ENCODE measurements at places on chromosomes 4 and X.

DNA sequence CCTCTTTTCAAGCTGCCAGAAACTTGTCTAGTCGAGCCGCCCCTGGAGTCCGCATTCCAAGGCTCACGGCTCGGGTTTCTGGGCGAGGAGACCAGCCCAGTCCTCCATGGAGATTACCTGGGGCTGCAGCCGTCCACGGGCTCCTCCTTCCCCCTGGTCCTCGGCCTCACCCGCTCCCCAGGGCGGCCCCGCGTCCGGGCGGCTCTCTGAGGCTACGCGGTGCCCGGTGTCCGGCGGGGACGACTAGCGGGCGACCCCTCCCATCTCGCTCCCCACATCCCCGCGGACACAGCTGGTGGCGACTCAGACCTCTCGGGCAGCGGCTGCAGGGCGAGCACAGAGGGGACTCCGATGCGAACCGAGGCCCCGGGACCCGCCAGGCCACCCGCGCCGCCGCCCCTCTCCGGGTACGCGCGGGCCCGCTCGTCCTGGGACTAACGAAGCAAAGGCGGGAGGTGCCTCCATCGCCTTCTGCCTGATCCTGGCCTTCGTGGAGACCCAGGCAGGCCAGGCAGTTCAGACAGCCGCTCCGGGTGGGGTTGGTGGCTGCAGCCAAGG, 159.4 kb downstream of the TRAM1L1 start:
- no peak for DNase-seq

- DNase-seq = peak; percentile 21
Measured at GRCh38 chr4:77197831-77198230, 40.8 kb downstream of the CCNG2 start.

GRCh38 chr4:1207157-1207470, 34.7 kb upstream of the SPON2 start:
- no peak for DNase-seq

- no peak for DNase-seq
Measured at GRCh38 chr4:183318656-183319055, 1.4 kb downstream of the CLDN22 start.

GRCh38 chr4:10656988-10657387, 27.6 kb downstream of the CLNK start:
- no peak for DNase-seq

DNA sequence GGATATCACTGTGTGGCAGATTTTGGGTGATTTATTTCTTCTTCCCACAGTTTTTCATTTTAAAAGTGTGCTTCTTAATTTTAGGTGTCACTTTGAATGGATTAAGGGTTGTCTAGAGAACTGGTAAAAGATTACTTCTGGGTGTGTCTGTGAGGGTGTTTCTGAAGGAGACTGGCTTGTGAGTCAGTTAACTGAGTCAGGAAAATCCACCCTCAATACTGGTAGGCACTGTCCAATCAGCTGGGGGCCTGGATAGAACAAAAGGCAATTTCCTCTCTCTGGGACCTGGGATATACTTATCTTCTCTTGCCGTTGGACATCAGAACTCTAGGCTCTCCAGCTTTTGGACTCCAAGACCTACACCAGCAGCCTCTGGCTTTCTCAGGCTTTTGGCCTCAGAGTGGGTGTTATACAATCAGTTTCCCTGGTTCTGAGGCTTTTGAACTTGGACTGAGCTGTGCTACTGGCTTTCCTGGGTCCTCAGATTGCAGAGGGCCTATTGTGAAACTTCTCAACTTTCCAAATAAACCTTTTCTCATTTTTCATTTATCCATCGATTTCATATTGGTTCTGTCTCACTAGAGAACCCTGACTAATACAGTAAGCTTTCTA, 413.1 kb downstream of the GBA3 start:
- DNase-seq = no peak

DNA sequence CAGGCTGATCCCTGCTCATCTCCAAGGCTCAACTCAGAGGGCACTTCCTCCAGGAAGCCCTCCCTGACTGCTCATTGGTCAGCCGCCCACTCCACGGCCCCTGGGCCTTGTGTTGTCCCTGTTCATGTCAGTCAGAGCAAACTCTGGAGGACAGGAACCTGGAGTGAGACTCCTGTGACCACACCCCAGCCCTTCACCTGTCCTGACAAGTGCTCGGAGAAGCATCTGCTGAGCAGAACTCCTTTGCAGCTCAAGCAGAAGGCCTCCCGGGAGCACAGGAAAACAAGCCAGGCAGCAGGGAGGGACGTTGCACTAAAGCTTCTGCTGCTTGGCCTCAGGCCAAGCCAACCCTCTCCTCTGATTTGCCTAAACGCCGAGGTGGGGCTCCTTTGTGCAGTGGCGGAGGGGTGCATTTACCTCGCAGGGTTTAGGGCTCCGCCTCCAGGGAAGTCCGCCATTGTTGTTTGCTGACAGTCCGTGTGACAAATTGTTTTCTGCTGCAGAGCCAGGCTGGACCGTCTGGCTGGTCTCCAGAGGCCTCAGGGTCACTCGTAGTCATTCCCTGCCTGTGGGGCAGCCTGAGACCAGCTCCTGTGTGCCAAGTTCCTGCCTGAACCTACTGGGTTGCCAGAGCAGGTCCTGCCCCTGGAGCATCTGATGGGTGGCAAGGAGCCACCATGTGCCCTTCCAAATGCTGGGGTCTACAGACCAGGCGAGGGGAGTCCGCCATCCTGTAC, 61.8 kb downstream of the C4orf50 start:
- no peak for DNase-seq

- DNase-seq = no peak
Measured at GRCh38 chrX:11952176-11952720, 186.0 kb upstream of the FRMPD4 start.

- DNase-seq = peak; percentile 15
Measured at GRCh38 chrX:1909419-1910206, 294.8 kb downstream of the ASMT start.
